ENCODE measurements at places on chromosomes 6 and 20.

GRCh38 chr6:156337801-156338200 lies 439.4 kb upstream of the ARID1B start:
- H3K4me3 ChIP-seq = no peak overlapping the region
- no peak overlapping the region for H3K27ac ChIP-seq
- no peaks in the 10 kb centered on the region for H3K4me1 ChIP-seq
- no peaks in the 10 kb centered on the region for H3K27me3 ChIP-seq

GRCh38 chr6:78835817-78836216 lies 31.5 kb upstream of the IRAK1BP1 start:
- H3K4me1 ChIP-seq = no peaks in the 10 kb centered on the region
- H3K36me3 ChIP-seq = no peaks in the 10 kb centered on the region
- DNase-seq = peak; percentile 33
- H3K4me3 ChIP-seq = no peak overlapping the region
- H3K27me3 ChIP-seq = no peaks in the 10 kb centered on the region

DNA sequence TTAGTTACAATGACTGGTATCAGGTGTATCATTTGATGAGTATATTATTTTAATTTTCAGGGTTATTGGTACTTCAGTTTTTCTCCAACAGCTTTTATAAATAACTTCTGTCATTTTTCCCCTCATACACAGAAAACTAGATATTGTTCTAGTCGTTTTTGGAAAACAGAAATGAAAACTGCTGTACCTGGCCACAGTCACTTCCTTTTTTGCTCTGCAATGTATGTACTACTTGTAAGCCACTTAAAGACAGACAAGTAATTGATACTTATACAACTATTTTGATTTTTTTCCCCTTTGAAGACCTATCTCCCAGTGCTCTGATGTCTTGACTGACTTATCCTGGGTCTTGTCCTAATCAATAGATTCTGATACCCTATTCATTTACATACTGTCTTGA lies 218.6 kb upstream of the RUNX2 start:
- H3K4me1 ChIP-seq = peaks cover 9% of the 10 kb centered on the region
- H3K27ac ChIP-seq = no peak overlapping the region
- no peaks in the 10 kb centered on the region for H3K27me3 ChIP-seq
- DNase-seq = no peak
- no peaks in the 10 kb centered on the region for H3K36me3 ChIP-seq

- H3K4me1 ChIP-seq = no peaks in the 10 kb centered on the region
- H3K27ac ChIP-seq = no peak overlapping the region
- H3K36me3 ChIP-seq = no peaks in the 10 kb centered on the region
- no peak for DNase-seq
- H3K27me3 ChIP-seq = no peaks in the 10 kb centered on the region
These were observed 138.5 kb downstream of the ZDHHC14 start for GRCh38 chr6:157519255-157520116.

GRCh38 chr6:4129446-4129845 lies 5.9 kb downstream of the ECI2 start:
- no peak overlapping the region for H3K27ac ChIP-seq
- peaks cover 14% of the 10 kb centered on the region for H3K4me1 ChIP-seq
- peaks cover 39% of the 10 kb centered on the region for H3K36me3 ChIP-seq
- no peaks in the 10 kb centered on the region for H3K27me3 ChIP-seq
- H3K4me3 ChIP-seq = no peak overlapping the region

DNA sequence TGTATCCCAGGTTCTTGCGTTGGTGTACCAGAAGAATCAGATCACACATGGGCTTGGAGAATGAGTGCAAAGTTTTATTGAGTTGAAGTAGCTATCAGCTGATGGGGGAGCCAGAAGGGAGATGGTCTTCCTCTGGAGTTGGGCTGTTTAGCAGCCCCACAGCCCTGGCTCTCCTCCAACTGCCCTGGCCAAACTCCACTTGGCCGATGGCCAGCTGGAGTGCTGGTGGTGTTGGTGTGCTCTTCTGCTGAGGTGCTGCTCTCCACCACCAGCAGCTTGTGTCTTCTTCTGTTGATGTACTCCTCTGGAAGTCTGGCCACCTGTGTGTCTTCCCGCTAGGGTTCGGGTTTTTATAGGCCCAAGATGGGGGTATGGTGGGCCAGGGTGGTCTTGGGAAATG lies 172.8 kb downstream of the TINAG start:
- no peaks in the 10 kb centered on the region for H3K27me3 ChIP-seq
- no peak overlapping the region for H3K4me3 ChIP-seq
- H3K4me1 ChIP-seq = no peaks in the 10 kb centered on the region
- H3K27ac ChIP-seq = no peak overlapping the region
- no peaks in the 10 kb centered on the region for H3K36me3 ChIP-seq

DNA sequence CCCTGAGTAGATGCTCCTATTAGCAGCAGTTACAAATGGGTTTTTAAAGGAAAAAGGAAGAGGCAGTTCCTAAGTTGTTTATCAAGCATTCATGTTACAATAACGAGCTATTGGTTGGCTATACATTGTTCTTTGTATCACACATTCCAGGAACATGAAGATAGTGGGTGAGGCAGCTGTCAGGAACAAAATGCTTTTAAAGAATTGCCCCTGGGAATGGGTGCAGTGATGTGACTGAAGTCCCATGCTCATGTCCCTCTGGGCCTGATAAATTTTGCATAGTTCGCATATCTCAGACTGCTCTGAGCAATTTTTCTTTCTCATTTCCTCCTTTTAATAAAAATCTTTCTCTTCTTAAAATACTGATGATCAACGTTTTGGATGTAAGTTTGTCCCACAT lies 3.7 kb downstream of the ENPP1 start:
- H3K27ac ChIP-seq = no peak overlapping the region
- no peaks in the 10 kb centered on the region for H3K36me3 ChIP-seq
- H3K4me3 ChIP-seq = no peak overlapping the region
- no peaks in the 10 kb centered on the region for H3K4me1 ChIP-seq

GRCh38 chr20:3753098-3753497 lies 14.5 kb downstream of the ADISSP start:
- H3K36me3 ChIP-seq = no peaks in the 10 kb centered on the region
- no peaks in the 10 kb centered on the region for H3K4me1 ChIP-seq
- H3K4me3 ChIP-seq = no peak overlapping the region
- no peak overlapping the region for H3K27ac ChIP-seq
- peak; percentile 84 for DNase-seq
- H3K27me3 ChIP-seq = peaks cover 48% of the 10 kb centered on the region

GRCh38 chr20:18857640-18858039 lies 44.1 kb downstream of the SCP2D1 start:
- no peak for DNase-seq
- H3K27me3 ChIP-seq = peaks cover 5% of the 10 kb centered on the region
- no peak overlapping the region for H3K4me3 ChIP-seq
- no peaks in the 10 kb centered on the region for H3K4me1 ChIP-seq
- no peak overlapping the region for H3K27ac ChIP-seq

- H3K36me3 ChIP-seq = peaks cover 34% of the 10 kb centered on the region
- no peak overlapping the region for H3K27ac ChIP-seq
- no peaks in the 10 kb centered on the region for H3K4me1 ChIP-seq
- no peaks in the 10 kb centered on the region for H3K27me3 ChIP-seq
- DNase-seq = no peak
- no peak overlapping the region for H3K4me3 ChIP-seq
These were observed 76.7 kb downstream of the RREB1 start for GRCh38 chr6:7184502-7184901.

DNA sequence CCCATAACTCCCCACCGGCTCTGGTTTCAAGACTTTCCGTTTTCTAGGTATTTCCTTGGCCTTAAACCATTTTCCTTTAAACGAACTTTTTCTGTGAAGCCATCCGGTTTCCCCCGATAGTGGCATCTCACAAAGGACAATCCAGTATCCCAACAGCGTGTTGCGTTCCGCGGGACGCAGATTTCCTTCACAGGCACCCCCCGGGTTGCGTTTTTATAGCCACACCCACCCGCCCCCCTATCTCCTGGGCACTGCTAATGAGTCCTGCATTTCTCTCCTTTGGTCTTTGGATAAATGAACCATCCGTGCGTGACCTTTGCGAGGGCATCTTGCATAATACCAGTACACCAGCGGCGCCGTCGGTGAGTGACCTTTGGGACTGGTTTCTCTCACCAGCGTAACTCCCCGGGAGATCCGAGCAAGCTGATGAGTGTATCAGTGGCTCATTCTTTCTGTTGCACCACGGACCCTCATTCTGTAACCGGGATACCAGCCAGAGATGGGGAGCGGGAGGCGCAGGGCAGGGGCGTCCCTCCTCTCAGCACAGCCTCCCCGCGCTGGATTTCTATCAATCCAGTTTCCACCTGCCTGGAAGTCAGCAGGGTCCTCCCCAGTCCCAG lies 586 bp upstream of the NQO2 start:
- H3K4me1 ChIP-seq = no peaks in the 10 kb centered on the region
- no peak overlapping the region for H3K27ac ChIP-seq
- H3K4me3 ChIP-seq = peak overlapping the region; percentile 39
- DNase-seq = peak; percentile 83
- no peaks in the 10 kb centered on the region for H3K27me3 ChIP-seq

- H3K36me3 ChIP-seq = no peaks in the 10 kb centered on the region
- no peak overlapping the region for H3K4me3 ChIP-seq
- no peak for DNase-seq
- H3K27ac ChIP-seq = no peak overlapping the region
- peaks cover 9% of the 10 kb centered on the region for H3K4me1 ChIP-seq
These were observed 78.1 kb downstream of the RTN4IP1 start for GRCh38 chr6:106551155-106551554.

DNA sequence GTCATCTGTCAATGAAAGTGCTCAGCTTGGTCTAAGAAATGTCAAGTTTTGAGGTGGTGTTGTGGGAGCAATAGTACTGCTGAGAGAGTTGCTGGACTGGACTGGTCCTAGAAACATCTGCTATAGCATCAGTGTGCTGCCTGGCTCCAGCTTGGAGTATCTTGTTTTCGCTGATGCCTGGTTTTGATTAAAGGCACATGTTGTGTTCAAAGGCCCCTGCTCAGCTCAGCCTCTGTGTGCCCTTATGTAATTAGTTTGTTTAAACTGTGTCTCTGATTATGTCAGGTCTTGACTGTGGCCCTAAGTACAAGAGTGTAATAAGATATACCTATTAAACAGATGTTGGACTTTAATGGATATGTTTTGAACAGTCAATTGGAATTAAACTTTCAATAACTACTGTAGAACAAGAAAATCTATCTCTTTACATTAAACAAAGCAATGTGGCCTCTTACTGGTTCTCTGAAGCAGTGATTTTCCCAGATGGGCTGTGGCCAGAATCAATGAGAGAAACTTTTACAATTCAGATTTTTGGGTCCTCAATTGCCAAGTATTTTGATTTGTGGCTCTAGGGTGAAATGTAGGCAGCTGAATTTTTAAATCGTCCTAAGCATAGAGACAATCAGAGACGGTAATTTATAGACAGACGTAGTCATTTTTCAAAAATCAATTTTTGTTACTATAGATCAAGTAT lies 668.2 kb downstream of the DHX35 start:
- no peak overlapping the region for H3K4me3 ChIP-seq
- no peaks in the 10 kb centered on the region for H3K27me3 ChIP-seq
- no peaks in the 10 kb centered on the region for H3K4me1 ChIP-seq
- no peak overlapping the region for H3K27ac ChIP-seq
- no peaks in the 10 kb centered on the region for H3K36me3 ChIP-seq

- no peaks in the 10 kb centered on the region for H3K27me3 ChIP-seq
- no peak overlapping the region for H3K4me3 ChIP-seq
- DNase-seq = no peak
- no peaks in the 10 kb centered on the region for H3K36me3 ChIP-seq
These were observed 135.5 kb upstream of the SALL4 start for GRCh38 chr20:51937779-51938178.

- peak; percentile 34 for DNase-seq
These were observed 1019.5 kb upstream of the CITED2 start for GRCh38 chr6:140393665-140394540.

DNA sequence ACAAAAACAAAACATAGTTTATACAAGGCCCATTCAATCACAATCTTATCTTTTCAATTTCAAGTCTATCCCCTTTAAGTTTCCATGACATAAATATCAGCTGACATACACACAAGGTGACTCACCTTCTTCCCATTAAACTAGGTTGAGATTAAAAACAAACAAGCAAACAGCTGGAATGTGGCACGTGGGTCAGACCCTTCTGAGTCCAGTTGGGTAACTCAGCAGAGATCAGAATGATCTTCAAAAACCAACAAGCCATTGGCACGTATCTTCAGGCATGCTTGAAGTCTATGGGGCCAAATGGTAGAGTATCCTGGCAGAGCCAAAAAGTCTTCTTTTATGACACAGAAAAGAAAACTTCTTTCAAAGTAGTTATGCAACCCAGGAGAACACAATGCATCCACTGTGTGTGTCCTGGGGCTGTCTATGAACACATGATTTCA lies 603.5 kb upstream of the CITED2 start:
- no peaks in the 10 kb centered on the region for H3K27me3 ChIP-seq
- H3K4me3 ChIP-seq = no peak overlapping the region
- DNase-seq = no peak
- H3K4me1 ChIP-seq = peaks cover 42% of the 10 kb centered on the region
- no peak overlapping the region for H3K27ac ChIP-seq
- no peaks in the 10 kb centered on the region for H3K36me3 ChIP-seq

DNA sequence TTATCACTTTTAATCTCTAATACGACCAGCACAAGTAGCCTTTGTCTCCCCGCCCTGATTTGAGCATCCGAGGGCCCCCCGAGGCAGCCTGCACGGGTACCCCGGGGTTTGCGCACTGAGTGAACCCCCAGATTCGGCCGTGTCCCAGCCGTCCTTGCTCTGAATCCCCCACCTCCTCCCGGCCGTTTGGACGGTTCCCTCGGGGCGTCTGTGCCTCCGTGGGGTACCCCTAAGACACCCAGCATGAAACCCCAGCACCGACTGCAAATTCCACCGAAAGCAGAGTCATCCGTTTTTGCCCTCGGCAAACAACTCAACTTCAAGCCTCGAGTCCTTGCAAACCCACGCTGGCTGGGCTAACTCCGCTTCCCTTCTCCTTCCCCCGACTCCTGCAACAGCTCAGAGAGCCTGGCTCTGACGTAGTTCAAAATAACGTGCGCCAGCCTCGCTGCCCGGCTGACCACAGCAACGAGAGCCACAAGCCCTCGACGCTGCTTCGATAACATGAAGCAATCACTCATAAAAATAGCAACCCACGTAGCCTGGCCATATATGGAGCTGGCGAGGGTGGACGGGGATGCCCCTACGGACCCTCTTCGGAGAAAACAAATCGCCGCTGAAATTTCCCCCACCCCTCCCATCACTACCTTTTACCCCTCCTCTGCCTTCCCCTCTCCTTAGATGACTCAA lies 764 bp upstream of the SNAP25 start:
- no peaks in the 10 kb centered on the region for H3K36me3 ChIP-seq
- no peaks in the 10 kb centered on the region for H3K4me1 ChIP-seq
- H3K4me3 ChIP-seq = peak overlapping the region; percentile 68
- peaks cover 36% of the 10 kb centered on the region for H3K27me3 ChIP-seq
- peak overlapping the region; percentile 95 for H3K27ac ChIP-seq

- DNase-seq = no peak
- no peak overlapping the region for H3K4me3 ChIP-seq
- peak overlapping the region; percentile 39 for H3K27ac ChIP-seq
- H3K27me3 ChIP-seq = no peaks in the 10 kb centered on the region
These were observed 31.8 kb downstream of the CNKSR3 start for GRCh38 chr6:154478701-154479060.

DNA sequence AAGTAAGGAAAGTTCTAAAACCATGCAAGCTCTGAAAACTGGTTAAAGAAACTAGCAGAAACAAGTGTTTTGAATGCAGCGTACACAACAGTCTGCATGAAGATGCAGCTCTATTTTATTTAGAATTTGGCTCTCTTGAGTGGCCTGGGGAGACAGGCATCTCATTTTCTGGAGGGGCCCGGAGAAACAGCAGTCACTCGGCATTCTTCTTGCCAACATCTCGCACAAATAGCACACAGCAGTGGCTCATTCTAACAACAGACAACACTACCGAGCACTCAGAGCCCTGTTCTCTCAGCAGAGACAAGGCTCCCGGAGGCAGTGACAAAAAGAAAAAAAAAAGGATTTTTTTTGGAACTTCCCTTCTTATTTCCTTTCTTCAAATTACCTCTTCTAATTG lies 108.5 kb upstream of the STMND1 start:
- H3K27me3 ChIP-seq = no peaks in the 10 kb centered on the region
- H3K4me1 ChIP-seq = no peaks in the 10 kb centered on the region
- no peaks in the 10 kb centered on the region for H3K36me3 ChIP-seq
- DNase-seq = no peak
- no peak overlapping the region for H3K27ac ChIP-seq
- H3K4me3 ChIP-seq = no peak overlapping the region

All from cardiac muscle cell (in vitro differentiated cells and primary cell).